ENCODE measurements at places on chromosomes 6 and 20.

DNA sequence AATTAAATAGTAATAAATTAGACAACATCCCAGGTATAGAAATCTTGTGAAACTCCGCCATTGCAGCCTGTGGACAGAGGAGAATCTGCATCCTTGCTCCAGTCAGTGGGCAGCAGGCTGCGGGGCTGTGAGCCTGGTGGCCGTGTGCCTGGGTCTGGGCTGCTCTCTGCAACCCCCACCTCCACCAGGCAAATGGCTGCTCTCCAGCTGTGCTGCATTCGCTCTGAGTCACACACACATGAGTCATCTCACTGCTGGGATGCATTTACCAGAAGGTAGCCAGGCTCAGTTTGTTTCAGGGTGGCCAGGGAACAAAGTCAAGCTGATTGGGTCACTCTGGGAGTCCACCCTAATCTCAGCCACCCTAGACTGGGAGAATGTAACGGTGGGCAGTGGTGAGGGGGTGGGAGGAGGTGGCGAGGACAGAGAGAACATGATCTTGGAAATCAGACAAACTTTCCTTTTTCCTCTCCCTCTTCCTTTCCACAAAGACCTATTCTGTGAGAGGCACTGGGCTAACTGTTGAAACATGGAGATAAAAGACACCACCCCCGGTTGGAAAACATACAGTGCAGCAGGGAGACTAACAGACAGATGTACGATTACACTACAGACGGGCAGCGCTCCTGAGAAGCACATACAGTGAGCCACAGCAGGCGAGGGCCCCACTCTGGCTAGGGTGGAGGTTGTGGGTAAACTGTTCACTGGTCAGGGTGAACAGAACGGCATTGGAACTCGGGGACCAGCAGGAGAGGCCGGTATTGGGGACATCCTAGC lies 59.2 kb downstream of the TRAM2 start:
- DNase-seq = no peak

- DNase-seq = no peak
Observed at GRCh38 chr20:10648651-10649050, 25.1 kb downstream of the JAG1 start.

GRCh38 chr6:144477856-144478255 lies 192.7 kb downstream of the UTRN start:
- no peak for DNase-seq

GRCh38 chr6:136685540-136686108 lies 106.7 kb downstream of the MAP3K5 start:
- no peak for DNase-seq

GRCh38 chr20:22931653-22932608 lies 103.2 kb upstream of the SSTR4 start:
- DNase-seq = no peak

DNA sequence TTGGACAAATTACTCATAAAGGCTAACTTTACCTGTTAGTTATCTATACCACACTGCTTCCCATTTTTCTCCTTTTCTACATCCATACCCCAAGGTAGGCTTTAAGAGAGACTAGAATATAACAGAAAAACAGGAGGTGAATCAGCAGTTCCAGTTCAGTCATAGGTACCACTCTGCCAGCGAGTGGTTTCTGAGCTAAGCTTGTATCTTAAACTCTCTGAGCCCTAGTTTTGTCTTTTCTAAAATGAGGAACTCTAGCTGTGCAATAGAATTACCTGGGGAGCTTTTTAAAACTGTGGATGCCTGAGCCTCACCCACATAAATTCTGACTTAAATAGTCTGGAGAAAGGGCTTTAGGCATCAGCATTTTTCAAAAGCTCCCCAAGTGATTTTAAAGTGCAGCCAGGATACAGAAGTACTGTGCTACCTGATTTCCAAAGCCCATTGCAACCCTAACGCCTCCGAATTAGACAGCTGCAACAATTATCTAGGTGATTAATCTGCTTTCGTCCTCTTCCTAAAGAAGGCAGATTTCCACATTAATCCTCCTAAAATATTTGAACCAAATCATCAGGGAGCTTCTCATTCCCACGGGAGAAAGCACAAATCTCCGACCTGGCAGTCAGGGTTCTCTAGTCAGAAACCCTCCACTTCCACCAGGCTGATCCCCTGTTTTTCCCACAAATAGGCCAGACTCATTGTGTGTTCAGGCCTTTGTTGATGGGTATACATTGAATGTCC lies 37.4 kb upstream of the RPL7L1 start:
- no peak for DNase-seq
